ENCODE measurements at places on chromosomes 4 and X.

GRCh38 chr4:12966726-12967125 lies 517.4 kb downstream of the RAB28 start:
- DNase-seq, result no peak

DNA sequence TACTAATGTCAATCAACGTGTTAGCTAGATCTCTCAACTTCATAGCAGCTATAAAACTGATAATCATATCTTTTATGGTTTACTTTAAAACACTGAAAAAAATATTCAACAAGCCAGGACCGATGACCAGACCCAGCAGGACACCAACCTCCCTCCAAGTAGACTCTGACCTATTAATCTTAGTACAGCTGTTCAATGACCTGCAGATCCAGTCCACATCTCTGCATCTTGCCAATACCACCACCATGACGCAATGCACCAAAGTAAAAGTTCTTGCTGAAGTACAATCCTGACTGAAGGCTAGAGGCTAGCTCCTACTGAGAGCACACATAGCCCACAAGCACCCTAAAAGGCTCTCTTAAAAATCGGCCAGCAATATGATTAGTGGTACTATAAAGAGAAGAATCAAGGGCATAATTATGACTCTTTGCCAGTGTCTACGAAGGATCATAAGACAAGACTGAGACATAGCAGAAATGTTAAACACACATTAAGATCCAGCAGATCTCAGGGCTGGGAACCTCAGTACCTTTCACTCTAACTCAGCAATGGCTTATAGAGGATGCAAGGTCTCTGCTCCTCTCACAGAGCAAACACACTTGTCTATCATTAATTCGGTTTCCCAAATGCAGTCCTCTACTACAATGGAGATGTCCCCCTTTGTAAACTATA lies 7.6 kb downstream of the MED14 start:
- DNase-seq, result no peak

- no peak for DNase-seq
These were observed 146.5 kb downstream of the SPANXN1 start for GRCh38 chrX:145393702-145394235.

GRCh38 chr4:126346654-126347053 lies 1031.9 kb downstream of the FAT4 start:
- DNase-seq, result no peak

DNA sequence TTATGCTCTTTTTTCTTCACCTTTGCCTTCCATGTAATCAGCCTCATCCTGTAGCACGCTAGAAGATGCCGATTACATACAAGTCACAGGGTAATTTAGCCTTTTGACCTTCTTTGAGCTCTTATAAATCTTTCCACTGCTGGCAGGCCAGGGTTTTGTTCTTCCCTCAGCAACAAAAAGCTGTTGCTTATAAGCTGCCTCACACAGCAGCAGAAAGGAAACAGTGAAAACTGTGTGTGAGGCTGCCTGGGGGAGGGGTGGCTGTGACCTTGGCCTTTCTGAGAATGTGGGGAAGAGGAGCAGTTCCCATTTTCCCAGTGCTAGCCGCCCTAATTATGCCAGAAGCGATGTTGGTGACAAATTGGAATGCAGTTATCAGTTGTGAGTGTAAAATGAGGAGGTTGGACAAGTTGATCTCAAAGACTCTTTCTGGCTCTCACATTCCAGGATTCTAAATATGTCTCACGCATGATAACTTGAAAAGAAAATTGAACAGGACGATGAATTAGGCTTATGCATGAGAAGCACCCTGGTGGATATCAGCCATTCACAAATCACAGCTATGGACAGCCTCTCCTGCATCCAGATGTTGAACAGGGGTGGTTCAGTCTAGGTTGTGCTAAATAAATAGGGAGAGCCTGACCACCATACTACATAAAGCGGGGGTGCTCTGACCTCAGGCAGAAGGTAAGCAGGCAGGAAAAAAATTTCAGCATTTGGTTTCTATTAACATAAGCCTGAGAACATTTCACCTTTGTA lies 25.7 kb downstream of the SLITRK2 start:
- DNase-seq, result no peak

DNA sequence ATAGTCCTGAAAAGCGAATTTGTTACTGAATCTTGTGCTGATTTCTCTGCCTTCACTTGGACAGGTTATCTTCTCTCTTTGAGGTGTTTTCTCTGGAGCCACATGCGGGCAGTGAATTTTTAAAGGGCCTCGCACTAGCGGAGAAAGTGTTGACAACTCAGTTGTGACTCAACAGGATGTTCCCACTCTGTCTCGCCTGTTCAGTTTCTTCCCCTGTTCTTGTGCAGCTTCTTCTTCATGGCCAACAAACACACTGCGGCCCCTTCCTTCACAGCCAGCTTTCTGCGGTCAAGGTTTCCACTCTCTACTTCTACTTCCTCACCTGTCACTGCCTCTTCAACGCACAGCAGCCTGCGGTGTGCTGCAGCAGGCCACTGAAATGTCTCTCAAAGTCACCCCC lies 1.1 kb upstream of the SHROOM4 start:
- no peak for DNase-seq

GRCh38 chrX:70755850-70756249 lies 152.7 kb downstream of the TEX11 start:
- no peak for DNase-seq

DNA sequence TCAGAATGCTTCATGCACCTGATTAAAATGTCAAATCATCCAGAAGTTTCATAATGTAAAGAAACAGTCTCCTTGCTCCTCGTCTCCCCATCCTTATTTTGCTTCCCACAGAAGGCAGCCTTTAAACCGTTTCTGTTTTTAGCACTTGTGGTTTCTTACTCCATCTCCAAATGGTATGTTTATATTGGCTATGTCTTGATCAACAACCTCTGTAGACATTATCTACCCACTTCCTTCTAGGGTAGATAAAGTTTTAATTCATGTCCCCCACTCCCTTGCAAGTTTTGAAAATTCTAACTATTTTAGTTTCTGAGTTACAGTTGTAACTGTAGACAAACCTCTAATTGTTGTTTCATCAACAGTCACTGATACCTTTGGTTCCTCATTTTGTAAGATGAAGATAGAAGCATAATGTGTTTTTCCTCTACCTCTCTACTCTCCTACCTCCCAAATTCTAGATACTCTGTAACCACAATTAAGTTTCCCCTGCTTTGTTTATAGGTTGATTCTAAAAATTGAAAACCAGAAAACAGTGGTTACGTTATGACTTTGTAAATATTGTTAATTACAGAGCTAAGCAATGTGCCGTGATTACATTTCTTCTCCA lies 291.7 kb upstream of the GATB start:
- DNase-seq, result no peak

- DNase-seq, result no peak
These were observed 61.8 kb downstream of the ATXN3L start for GRCh38 chrX:13258052-13258444.

GRCh38 chr4:188701952-188702351 lies 562.7 kb downstream of the TRIML1 start:
- DNase-seq, result no peak

- no peak for DNase-seq
These were observed 6.5 kb downstream of the RGS12 start for GRCh38 chr4:3299122-3299975.

- no peak for DNase-seq
These were observed 752 bp upstream of the ATP6AP2 start for GRCh38 chrX:40579900-40580536.

GRCh38 chr4:98522636-98523395 lies 135.6 kb downstream of the TSPAN5 start:
- no peak for DNase-seq

DNA sequence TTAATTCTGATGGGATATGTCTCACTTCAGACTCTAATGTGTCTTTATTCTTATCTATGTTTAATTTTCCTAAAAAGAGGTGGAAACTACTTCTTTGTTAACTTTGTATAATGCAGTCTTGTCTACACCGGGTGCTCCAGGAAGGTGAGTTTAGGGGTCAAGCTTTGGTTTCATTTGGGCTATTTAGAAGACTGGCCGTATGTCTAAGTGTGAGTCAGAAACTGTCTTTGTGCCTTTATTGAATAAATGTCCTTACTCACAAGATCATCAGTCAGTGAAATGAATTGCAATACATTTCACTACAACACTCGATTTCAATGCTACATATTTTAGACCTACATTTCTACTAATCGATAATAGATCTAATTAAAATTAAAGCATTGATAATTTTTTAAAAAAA lies 56.2 kb downstream of the PROM1 start:
- no peak for DNase-seq

DNA sequence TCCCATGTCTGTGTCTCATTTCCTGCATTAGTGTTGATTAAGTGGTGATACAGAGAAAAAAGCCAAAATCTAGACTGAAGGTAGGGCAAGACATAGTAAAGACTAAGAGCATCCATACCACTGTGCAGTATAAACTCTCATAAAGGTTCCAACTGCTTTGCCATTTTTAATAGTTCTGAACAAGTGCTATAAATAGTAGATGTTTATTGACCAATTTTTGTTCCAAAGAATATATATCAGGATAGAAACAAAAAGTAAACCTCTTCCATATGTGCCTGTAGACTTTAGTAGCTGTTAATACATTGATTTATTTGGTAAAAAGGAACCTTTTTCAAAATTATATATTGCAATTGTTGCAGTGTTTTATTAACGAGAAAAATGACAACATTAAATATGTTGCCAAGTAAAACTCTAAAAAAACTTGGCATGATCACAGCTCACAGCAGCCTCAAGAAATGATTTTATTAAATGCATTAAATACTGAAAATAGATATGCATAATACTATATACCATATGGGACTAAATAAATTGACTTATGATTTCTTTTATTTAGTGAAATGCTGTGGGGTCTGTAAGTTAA lies 22.3 kb upstream of the AASDH start:
- no peak for DNase-seq

Measured in vagina (tissue), 2 donors.